ENCODE measurements at places on chromosomes 13 and 19. TPM values are rescaled to one million over a fixed set of nuclear protein-coding genes. Genes with fewer than 3 reads are reported as not detected.

Gene CSNK1G2
- total RNA-seq = 45.6 TPM

Gene REXO1
- 87.3 TPM for total RNA-seq

Gene AMER2
- not detected for total RNA-seq

Gene TIMM29
- total RNA-seq = 29.7 TPM

Gene ICAM5
- total RNA-seq = 1.2 TPM

Measured in tibial nerve (tissue), 4 donors.